ENCODE measurements at places on chromosomes 12 and 14. TPM values are rescaled to one million over a fixed set of nuclear protein-coding genes. Genes with fewer than 3 reads are reported as not detected.

Gene SMIM41
- polyA plus RNA-seq: 0.23 TPM

Gene PTCSC3
- not detected for polyA plus RNA-seq

Gene GUCY2C
- polyA plus RNA-seq: 0.27 TPM

Gene USP44
- 2.7 TPM for polyA plus RNA-seq

Gene MYF5
- polyA plus RNA-seq: not detected

Gene POTEM
- polyA plus RNA-seq: not detected

Gene GPR68
- 6.4 TPM for polyA plus RNA-seq

Gene FIGNL2
- 2.2 TPM for polyA plus RNA-seq

Gene TAS2R42
- polyA plus RNA-seq: 0.23 TPM

Gene PACS2
- polyA plus RNA-seq: 147 TPM

Gene KLHL33
- 0.72 TPM for polyA plus RNA-seq

Gene KRT3
- polyA plus RNA-seq: 0.21 TPM

Gene NGB
- 15.6 TPM for polyA plus RNA-seq

Gene L3HYPDH
- 27.8 TPM for polyA plus RNA-seq

Gene KLRK1
- 4.8 TPM for polyA plus RNA-seq

Gene C14orf180
- 0.29 TPM for polyA plus RNA-seq

Gene TEX22
- 2.8 TPM for polyA plus RNA-seq

Gene MYO1A
- 0.17 TPM for polyA plus RNA-seq

Gene GIT2
- 41.5 TPM for polyA plus RNA-seq

Gene TMEM260
- 18.1 TPM for polyA plus RNA-seq

Gene SLCO1B1
- polyA plus RNA-seq: not detected

Gene RPL36AL
- 153 TPM for polyA plus RNA-seq
